Right ventricle myocardium superior (tissue), 1 donor: ENCODE measurements at places on chromosomes 4 and X. TPM values are rescaled to one million over a fixed set of nuclear protein-coding genes. Genes with fewer than 3 reads are reported as not detected.

Gene PCGF3
- total RNA-seq: 20.8 TPM

- DNase-seq: peak; percentile 85
Observed at GRCh38 chr4:1207603-1208265, 35.4 kb upstream of the SPON2 start.

DNA sequence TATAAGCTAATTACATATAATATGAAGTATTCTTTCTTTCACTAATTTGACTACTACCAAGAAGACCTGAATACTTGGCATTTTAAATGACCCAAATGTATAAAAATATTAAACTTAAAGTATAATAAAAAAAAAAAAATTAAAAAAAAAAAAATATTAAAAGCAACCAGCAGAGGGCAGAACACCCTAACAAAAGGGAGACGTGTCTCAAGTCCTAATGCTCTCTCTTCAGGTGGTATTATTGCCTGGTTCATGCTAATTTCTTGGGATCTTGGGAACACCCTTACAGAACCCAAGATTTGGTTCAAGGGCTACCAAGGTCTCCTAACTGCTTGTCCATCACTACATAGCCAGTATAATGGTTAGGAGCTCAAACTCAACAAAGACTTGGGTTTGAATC, 754.8 kb downstream of the RAB28 start:
- DNase-seq: no peak

- no peak for DNase-seq
Observed at GRCh38 chr4:141328560-141329173, 108.0 kb downstream of the ZNF330 start.

DNA sequence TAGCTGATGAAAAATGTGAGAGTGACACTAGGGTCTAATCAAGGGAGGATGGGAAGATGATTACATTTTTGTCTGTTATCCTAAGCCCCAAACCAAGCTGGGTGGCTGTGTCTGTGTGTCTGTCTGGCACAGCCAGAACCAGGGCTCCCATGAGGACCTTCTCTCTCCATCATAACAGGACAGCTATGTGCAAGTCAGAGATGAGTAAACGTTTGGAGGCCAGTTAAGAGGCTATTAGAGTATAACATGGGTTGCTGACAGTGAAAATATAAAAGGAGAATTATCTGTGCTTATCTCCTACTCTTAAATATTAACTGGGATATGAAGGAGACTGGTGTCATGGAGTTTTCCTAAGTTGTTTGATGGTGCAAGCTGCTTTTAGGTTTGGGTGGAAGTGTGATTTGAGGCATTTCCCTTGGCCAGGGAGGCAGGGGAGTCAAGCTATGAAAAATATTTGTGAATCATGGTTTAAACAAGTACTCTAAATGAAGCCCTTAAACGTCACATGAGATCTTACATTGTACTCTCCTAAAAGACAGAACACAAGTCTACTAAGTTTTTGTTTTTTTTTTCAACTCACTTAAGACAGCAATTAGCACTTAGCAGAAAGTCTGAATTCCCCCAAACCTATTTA, 156.2 kb downstream of the ENOX2 start:
- DNase-seq: no peak

Gene POF1B
- 1.2 TPM for total RNA-seq

DNA sequence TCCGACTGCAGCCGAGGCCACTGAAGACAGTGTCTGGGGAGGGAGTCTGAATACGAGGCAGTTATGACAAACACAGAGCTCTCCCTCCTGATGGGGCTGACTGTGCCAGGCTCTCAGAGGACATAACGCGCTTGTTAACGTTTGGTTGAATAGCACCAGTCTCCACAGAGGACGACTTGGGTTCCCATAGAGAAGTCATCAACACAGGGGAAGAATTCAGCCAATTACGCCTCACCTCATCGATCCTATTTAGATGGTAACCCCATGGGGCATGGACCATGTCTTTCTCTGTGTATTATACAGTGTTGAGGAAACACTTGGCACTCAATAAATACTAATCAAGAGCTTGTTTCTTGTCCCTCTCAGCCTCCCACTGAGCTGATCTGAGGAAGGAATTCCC, 642.6 kb upstream of the LCORL start:
- DNase-seq: no peak

Gene MAGEB1
- not detected for total RNA-seq

DNA sequence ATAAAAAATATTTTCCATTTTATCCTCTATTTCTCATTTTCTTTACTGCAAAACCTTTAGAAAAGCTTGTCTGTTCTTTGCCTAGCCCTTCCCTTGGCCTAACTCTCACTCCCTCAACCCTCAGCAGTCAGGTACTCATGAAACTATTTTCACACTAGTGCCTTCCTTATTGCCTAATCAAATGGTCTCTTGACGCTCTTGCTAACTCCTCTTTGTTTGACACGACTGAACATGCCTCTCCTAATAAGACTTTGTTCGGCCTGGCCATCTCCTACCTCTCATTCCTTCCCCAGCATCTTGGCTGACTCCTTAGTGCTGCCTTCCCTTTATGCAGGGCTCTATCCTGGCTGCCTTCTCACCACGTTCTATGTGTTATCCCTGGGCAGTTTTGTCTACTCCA, 11.1 kb upstream of the LRAT start:
- no peak for DNase-seq

DNA sequence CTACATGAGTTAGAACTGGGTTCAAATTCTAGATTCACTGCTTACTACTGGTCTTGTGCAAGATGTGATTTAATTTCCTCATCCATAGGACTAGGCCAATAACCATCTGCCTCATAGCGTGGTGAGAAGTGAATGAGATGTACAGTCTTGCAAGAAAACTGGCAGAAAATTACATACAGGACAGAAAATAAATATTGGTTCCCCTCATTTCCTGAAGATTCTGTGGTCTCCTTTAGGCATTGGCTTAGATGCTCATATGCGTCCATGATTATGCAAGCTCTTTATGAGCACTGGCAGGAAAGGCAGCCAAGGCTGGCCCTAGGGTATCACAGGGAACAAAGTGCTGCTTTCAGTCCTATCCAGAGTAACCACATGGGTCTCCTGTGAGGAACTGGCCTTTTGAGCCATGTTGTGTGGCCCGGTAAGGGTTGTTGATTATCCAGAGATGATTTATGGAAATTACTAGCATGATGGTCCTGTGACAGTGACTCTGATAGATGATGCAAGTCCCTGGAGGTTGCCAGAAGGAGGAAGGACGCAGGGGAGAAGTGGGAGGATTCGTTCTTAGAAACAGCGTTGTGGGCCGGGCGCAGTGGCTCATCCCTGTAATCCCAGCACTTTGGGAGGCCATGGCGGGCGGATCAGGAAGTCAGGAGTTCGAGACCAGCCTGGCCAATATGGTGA, 9.9 kb upstream of the MOB1B start:
- DNase-seq: peak; percentile 67

Gene SNCA
- 4.0 TPM for total RNA-seq
